Mesenchymal stem cell (in vitro differentiated cells and primary cell): ENCODE measurements at places on chromosomes 3 and 15.

GRCh38 chr3:15606434-15606891 lies 4.9 kb downstream of the BTD start:
- no peak for DNase-seq

- DNase-seq = no peak
Measured at GRCh38 chr3:107578523-107578922, 55.8 kb downstream of the BBX start.

- no peak for DNase-seq
Measured at GRCh38 chr15:69591905-69592508, 139.4 kb downstream of the RPLP1 start.

DNA sequence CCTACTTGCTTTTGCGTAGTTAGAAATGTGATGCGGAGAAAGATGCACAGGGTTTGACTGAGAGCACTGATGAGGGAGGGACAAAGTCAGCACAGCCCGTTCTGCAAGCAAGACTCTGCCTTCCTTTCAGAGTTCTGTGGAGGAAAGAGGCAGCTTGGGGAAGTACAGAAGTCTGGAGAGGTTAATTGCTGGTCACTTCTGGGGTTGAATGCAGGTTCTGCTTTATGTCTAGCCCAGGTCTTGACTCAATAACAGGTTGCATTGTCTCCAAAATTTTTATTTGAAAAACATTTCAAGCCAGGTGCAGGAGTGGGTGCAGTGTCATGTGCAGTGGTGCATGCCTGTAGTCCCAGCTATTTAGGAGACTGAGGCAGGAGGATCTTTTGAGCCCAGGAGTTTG lies 461.7 kb downstream of the NR2F2 start:
- DNase-seq = no peak

GRCh38 chr15:71344316-71344715 lies 229.0 kb downstream of the THSD4 start:
- DNase-seq = no peak

- DNase-seq = no peak
Measured at GRCh38 chr3:160398820-160399124, 253 bp downstream of the IFT80 start.

- peak; percentile 64 for DNase-seq
Measured at GRCh38 chr3:179324270-179324754, 1.5 kb downstream of the ZNF639 start.

DNA sequence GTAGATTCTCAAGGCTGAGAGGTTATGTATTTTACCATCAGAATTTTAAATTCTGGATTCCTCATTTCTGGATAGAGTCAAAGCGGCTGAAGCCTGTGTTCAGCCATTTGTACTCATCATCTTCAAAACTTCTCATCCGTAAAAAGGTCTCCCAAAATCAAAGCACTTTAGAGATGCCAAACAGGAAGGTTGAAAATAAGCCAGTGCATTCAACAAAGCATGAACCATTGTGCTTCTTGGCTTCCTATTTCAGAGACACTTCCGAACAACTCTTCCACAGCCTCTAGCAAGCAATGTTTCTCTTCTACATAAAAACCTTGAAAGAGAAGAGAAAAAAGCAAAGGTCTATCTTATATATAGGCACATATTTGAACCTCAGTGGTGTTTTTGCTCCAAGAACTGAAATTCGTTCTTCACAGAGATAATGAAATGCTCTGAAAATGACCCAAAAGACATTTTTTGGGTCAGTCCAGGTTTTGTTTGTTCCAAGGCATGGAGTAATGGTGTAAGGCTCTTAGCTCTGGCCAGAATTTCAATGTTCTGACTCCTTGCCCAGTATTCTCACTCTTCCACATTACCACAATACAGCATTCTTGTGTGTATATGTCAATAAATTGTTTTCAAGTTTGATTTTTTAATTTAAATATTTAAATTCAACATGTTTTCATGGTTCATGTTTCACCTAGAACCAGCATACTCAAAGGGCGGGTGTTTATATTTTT lies 163.1 kb downstream of the STAC start:
- no peak for DNase-seq

DNA sequence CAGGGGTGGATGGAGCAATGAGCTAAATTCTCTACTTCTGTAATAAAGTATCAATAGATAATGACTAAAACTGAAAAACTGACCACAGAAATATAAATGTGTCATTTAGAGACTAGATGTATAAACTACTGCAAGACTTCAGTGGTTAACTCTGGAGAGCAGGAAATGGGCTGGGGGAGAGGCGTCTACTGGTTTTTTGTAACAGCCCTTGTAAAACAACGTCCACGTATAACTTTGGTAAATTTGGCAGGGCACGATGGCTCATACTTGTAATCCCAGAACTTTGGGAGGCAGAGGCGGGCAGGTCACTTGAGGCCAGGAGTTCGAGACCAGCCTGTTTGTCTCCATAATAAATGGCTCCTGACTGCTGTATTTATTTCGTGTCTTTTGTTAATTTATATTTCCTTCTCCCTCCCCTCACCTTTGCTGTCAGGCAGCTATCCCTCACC lies 12.5 kb downstream of the RAB27A start:
- peak; percentile 81 for DNase-seq

DNA sequence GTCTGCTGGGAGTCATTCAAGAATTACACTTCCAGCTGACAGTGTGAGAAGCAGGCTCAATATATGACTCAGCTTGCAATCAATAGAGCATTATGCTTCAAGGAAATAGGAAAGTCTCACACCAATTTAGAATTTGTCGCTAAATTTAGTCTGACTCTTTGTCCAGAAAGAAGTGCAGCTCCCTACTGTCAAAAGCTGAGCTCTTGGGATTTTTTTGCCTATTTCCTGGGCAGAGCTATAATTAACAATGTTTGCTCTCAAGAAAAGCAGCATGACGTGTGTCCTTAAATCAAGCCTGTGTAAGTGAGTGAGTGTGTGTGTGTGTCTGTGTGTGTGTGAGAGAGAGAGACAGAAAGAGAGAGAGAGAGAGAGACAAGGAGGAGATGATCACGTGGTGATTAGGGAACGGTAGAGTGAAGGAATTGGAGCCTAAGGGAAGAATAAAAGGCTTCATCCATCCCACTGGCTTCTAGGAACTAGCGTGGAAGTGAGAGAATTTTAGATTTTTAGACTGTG lies 16.4 kb upstream of the SLC35G2 start:
- peak; percentile 86 for DNase-seq

DNA sequence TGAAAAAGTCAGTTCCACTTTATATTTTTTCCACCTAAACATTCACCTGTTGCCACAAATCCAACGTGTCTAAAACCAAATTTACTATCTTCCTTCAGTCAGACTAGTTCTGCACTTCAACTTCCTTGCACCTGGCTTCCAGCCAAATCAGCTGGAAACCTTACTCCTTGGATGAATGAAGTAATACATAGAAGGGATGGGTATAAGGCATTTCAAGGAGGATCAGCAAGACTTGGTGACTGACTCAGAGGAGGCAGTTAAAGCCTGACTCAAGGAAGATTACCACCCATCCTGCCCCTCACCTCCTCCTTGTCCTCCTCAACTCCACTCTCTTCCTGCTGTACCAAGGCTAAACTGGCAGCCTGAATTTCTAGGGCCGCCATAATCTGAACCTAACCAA lies 37.1 kb downstream of the QTRT2 start:
- DNase-seq = peak; percentile 54

DNA sequence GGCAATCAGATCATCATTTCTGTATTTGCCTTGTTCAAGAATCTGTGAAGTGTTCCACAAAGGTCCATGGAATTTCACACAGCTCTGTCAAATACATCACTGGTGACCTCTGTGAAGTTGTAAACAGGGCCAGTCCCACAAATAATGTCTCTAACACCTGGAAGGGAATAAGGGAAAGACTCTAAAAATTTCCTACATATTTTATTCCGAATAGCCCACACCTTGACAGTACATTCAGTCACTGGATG lies at the start of gene C3orf49:
Gene C3orf49, plus strand, starts transcription at position 149 of the 248 bp plus-strand sequence. CDS start 173 bp downstream, outside the sequence.
- no peak for DNase-seq

DNA sequence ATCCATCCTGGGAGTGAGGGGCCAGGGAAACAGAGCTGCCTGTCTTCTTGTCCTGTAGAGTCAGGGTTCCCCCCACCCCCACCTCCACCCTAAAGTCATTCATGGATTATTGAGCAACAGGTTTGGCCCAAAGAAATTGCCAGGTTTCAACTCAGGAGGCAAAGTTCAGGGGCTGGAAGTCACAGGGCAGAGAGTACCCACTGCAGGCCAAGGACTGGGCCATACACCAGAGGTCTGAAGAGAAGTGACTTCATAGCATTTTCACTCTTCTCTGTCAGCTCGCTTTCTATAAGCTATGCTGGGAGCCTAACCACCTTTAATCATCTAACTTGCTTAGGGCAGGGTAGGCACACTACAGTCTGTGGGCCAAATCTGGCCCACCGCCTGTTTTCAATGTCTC lies 50.1 kb downstream of the STARD5 start:
- no peak for DNase-seq

DNA sequence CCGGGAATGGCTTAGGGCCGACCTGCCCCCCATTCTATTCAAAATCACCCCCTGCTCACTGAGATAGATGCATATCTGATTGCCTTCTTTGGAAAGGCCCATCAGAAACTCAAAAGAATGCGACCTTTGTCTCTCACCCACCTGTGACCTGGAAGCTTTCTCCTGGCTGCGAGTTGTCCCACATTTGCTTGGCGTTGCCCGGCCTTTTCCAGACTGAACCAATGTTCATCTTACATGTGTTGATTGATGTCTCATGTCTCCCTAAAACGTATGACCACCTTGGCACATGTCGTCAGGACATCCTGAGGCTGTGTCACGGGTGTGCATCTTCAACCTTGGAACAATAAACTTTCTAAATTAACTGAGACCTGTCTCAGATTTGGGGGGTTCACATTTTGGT lies 3.4 kb upstream of the MUC20 start:
- DNase-seq = no peak

- no peak for DNase-seq
Measured at GRCh38 chr15:65638109-65638508, 16.4 kb downstream of the SLC24A1 start.

DNA sequence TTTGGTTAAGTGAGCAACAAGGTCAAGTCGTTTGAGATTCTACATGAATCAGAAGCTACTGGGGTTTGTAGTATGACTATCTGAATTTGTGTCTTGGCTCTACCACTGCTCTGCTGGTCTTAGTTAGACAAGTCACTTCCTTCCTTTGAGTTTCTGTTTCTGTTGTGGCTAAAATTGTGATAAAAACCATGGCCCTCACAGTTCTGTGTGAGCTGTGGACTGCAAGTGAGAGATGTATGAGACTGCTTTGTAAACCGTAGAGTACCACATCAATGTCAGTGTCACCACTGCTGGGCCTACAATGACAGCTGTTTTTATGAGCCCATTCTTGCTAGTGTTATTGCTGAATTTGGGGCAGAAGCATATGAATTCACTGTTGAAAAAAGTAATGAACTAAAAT lies 32.7 kb downstream of the RARB start:
- DNase-seq = peak; percentile 37

GRCh38 chr15:85793641-85794597 lies 806 bp downstream of the KLHL25 start:
- peak; percentile 47 for DNase-seq

GRCh38 chr3:168884353-168884903 lies 779.1 kb downstream of the MECOM start:
- DNase-seq = peak; percentile 33

GRCh38 chr3:129460572-129460971 lies 20.5 kb downstream of the IFT122 start:
- DNase-seq = no peak

- no peak for DNase-seq
Measured at GRCh38 chr3:76941376-76941775, 98.5 kb upstream of the ROBO2 start.

GRCh38 chr3:31831591-31831990 lies 149.5 kb downstream of the OSBPL10 start:
- DNase-seq = no peak

GRCh38 chr3:178483704-178484103 lies 52.5 kb upstream of the KCNMB2 start:
- no peak for DNase-seq

GRCh38 chr15:63387748-63388493 lies 6.3 kb upstream of the CA12 start:
- no peak for DNase-seq

- DNase-seq = no peak
Measured at GRCh38 chr15:34783431-34783830, 11.9 kb downstream of the ACTC1 start.

GRCh38 chr15:74855857-74856256 lies 12.9 kb upstream of the ULK3 start:
- no peak for DNase-seq

DNA sequence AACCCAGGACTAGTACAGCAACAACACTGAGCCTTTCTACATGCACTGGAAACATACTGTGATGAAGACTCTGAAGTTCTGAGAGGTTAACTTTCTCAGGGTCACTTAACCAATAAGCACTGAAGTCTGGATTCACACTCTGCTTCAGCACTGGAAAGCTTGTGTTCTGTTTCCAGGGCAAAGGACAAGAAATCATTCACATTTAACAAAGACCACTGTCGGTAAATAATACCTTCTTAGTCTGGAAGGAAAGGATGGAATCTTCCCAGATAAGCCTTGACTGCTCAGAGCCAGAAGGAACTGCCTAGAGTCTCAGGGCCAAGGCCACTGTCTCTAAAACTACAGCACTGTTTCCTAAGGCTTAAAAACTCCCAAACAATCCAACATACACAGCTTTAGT lies 4.3 kb upstream of the GLYCTK start:
- no peak for DNase-seq

- no peak for DNase-seq
Measured at GRCh38 chr15:80989081-80989517, 520 bp downstream of the MESD start.

GRCh38 chr3:108208831-108209230 lies 13.4 kb downstream of the IFT57 start:
- DNase-seq = no peak

DNA sequence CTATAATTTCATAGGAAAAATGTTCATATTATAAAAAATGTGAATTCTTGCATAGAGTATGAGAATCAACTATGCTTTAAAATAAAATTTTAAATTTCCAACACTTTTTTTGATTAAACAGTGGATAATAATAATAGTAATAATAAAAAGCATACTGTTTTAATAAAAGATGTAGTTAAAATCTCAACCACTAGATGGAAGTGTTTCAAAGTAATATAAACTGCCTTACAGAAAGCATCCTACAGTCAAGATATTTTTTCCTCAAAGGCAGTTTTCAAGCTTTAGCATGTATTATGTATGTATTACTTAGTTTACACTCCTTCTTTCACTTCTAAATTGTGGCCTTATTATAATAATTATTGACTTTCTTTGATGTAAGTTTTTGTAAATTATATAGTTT lies 217.5 kb downstream of the CHL1 start:
- peak; percentile 7 for DNase-seq

- DNase-seq = no peak
Measured at GRCh38 chr3:137787529-137787928, 23.4 kb downstream of the SOX14 start.
